ENCODE measurements at places on chromosomes 2 and 18.

GRCh38 chr2:207901401-207901800, 123.9 kb downstream of the PLEKHM3 start:
- no peak for DNase-seq

- DNase-seq: no peak
These were observed 8.0 kb upstream of the KLHL29 start for GRCh38 chr2:23376972-23377371.

DNA sequence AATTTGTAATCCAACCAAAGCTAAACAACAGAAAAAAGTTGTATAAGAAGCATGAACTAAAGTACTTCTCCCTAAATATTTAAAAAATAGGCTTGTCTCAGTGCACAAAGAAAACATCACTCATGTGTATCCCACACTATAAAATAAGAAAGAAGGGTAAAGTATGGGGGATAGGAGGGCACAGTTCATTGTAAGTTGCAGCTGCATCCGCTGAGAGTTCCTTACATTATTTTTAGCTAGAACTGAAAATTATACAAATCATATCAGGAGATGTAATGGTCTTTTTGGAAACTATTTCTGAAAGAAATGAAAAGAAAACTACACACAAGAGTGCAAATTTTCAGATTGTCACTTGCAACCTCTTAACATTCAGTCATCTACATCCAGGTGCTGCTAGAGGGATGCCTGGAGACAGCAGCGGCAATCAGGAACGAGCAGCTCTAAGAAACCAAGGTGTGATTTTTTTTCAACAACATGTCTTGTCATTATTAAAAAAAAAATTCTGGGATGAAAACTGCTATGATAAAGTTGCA, 273.6 kb downstream of the ASXL3 start:
- no peak for DNase-seq

- no peak for DNase-seq
These were observed 19.0 kb downstream of the ADAM23 start for GRCh38 chr2:206462240-206462854.
